Activated CD8-positive, alpha-beta memory T cell treated with anti-CD3 and anti-CD28 coated beads, Interleukin-2, amount 50 U/mL, for 48 hours (primary cell): ENCODE measurements at places on chromosomes 12 and 14.

- DNase-seq, result no peak
Observed at GRCh38 chr12:12171991-12172511, 94.8 kb downstream of the LRP6 start.

- DNase-seq, result no peak
Observed at GRCh38 chr14:39080886-39081285, 22.1 kb downstream of the SEC23A start.

- DNase-seq, result no peak
Observed at GRCh38 chr12:3119192-3119755, 42.1 kb downstream of the TSPAN9 start.

GRCh38 chr14:76163668-76164363, 12.1 kb downstream of the GPATCH2L start:
- DNase-seq, result no peak

DNA sequence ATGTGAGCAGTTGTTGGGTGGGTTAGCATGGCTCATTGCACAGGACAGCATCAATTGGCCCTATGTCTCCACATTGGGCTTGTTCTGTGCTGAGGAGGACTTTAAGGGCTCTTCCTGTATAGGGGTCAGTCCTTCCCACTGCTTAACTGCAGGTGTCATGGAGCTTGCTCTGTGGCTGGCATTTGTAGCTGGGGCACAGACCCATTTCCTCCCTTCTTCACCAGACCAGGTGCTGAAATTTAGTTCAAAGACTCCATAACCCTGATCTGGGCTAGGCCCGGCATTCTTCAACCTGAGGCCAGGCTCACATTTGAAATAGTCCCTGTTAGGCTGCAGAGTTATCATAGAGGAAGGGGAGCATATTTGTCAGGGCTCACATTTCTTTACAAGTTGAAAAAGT, 12.8 kb downstream of the CHST11 start:
- no peak for DNase-seq

GRCh38 chr14:49933128-49933527, 40.2 kb downstream of the ARF6 start:
- no peak for DNase-seq

DNA sequence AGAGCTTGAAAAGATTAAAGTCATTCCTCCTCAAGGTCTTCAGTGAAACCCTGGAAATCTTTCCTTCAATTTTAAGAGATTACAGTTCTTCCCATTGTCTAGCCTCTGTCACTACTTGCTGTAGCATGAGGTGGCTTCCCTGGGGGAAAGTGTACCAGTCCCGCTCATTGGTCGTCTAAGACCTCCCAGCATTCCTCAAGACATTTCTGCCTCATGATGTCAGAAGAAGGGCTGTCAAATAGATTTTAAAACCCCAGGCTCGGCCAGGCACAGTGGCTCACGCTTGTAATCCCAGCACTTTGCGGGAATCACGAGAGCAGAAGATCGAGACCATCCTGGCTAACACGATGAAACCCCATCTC, 46.7 kb downstream of the SMUG1 start:
- no peak for DNase-seq

- DNase-seq, result no peak
Observed at GRCh38 chr14:85041618-85042017, 488.3 kb upstream of the FLRT2 start.

DNA sequence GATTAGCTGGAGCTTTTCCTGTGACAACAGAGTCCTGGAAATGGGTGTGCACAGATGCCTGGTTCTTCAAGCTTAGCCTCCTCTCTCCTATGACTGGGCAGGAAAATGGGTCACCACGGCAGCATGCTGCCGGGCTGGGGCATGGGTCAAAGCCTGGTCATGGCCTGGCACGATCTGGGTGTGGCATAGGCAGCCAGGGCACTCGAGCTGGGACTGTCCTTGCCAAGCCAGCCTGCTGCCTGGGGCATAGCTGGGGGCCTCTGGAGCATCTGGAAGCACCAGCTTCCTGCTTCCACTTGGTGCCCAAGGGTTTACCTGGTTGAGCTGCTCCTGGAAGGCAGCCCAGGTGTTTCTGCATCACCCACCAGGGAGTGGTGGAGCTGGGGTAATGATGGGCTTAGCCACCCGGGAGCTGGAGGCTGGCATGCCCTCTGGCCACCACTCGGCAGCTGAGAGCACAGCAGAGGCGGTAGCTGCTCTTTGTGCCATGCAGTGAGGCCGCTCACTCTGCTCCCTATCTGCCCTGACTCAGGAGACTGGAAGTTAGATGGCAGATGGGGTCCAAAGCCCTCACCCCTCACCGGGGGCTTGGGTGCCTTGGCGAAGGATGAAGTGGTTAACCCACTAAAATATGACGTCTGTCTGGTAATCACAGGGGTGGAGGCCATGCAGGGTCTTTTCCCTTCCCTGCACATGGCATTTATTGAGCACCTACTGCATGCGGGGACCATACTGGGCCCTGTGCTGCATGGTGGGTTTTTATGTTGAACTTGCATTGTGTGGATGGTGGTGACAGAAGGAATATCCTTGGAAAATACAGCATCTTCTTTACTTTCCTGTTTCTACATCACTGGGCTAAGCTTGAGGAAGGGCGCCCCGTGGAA, 1.7 kb downstream of the OTUB2 start:
- no peak for DNase-seq

- DNase-seq, result peak; percentile 36
Observed at GRCh38 chr14:61462566-61463193, 141.3 kb downstream of the PRKCH start.

GRCh38 chr12:129564768-129565167, 339.1 kb downstream of the TMEM132D start:
- DNase-seq, result no peak

- DNase-seq, result no peak
Observed at GRCh38 chr14:65453807-65454480, 41.4 kb downstream of the FUT8 start.

- no peak for DNase-seq
Observed at GRCh38 chr14:31271648-31272047, 64.1 kb upstream of the HECTD1 start.
